ENCODE measurements at places on chromosomes 13 and 19.

DNA sequence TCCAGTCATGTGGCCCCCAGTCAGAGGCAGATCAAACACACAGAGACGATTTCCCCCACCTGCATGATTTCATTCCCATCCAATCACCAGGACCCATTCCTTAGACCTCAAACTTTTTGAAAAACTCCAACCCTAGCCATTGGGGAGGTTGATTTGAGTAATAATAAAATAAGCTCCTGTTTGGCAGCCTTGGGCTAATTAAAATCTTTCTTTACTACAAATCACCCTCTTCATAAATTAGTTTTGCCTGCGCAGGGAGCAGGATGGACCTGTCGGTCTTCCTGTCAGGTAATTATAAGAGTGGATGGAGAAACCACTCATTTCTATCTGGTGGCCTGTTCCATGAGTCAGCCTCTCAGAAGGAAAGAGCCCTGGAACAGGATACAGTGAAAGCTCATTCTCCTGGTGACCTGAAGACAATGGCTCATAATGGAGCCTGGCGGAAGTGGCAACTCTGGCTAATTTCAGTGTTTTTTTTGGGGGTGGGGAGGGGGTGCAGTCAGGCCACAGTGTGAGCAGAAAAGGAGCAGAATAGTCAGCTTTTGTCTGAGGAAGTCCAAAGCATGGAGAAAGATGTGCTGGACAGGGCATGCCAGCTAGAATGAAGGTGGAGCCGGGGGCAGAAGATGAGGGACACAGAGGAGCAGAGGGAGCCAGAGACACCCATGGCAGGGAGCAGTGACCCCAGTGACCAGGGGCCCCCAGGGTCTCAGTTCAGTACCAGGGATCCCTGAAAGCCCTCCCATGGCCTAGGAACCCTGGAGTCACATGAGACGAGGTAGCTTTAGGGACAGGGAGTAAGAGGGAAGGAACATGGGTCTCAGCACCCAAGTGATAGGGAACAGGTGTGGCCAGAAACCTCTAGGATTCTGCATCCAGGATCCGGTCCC, 31.8 kb upstream of the PSG9 start:
- DNase-seq = no peak

GRCh38 chr19:40888191-40888590, 6.2 kb upstream of the CYP2A7 start:
- DNase-seq = no peak

- DNase-seq = no peak
Observed at GRCh38 chr13:28489524-28489931, 5.4 kb downstream of the FLT1 start.

DNA sequence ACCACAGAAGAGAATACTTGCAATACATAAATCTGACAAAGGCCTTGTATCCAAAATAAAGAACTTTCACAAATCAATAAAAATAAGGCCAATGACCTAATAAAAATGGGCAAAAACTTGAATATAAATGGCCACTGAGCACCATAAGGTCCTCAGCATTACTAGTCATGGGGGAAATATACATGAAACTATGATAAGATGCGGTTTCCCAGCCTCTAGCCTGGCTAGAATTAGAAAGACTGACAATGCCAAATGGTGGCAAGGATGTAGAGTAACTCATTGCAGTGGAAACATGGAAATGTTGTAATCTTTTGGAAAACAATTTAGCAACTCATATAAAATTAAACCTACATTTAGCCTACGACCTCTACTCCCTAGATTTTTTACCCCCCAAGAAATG, 227.1 kb downstream of the GGACT start:
- DNase-seq = no peak

- no peak for DNase-seq
Observed at GRCh38 chr13:80430561-80430960, 89.6 kb upstream of the SPRY2 start.

DNA sequence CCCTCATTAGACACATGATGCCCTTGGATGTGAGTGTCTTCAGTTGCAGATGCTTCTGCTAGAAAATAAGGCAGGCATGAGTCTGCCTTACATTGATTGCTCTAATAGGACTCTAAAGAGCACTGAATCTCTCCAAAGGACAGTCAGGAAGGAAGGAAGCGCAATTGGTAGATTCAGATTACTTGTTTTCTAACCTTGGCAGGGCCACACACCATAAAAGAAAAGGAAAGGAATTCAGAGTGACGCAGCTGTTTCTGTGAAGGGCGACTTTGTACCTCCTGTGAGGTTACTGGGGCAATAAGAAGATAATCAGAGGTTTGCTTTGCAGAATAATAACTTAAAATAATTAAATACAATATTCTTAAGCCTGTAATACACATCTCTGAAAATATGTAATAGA, 48.0 kb downstream of the FRY start:
- DNase-seq = no peak

DNA sequence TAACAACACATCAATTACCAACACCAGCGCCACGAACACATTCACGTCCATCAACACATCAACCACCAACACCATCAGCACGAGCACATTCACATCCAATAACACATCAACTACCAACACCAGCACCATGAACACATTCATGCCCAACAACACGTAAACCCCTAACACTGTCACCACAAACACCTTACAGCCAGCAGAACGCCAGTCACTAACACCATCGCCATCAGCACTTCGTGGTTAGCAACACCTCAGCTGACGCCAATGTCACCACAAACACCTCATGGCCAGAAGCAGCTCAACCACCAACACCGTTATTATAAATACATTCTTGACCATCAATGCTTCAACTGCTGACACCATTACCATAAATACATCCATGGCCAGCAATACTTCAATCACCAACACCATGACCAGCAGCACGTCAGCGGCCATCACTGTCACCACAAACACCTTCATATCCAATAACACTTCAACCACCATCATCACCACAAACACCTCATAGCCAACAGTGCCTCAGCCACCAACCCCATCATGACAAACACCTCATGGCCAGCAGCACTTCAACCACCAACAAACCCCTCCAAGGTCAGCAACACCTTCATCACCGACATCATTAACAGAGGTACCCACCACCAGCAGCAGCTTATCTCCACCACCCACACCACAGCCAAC, 9.4 kb downstream of the FCER2 start:
- DNase-seq = no peak

DNA sequence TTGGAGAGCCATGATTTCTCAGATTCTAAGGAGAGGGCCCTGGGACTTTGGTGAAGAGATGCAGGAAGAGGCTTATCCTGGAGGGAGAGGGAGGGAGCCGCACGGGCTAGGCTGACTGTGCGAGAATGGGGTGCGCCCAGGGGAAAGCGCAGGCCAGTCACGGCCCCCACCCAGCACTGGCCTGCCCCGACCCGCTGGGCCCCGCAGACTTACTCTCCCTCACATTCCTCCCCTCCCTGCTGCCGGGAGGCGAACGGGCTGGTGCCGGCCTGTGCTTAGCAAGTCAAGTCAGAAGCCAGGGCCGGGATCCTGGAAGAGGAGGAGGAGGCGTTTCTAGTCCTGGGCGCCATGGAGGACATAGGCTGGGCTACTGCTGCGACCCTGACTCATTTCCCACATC, 120.0 kb downstream of the CRYL1 start:
- no peak for DNase-seq

DNA sequence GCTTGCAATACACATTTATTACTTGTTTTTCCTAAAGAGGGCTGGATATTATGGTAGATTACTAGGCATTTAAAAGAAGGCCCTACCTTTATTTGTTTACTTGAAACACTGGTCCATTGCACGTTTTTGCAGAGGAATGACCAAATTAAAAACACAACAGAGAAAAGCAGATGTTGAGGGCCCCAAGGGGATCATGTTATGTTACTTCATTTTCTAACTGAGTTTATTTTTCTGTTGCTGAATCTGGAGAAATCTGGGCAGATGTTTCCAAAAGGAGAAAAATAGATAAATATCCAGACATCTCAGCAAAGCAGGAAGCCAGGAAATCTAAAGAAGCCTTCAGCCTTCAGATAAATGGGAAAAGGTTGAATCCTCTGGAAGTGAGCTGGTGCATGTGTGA, 353.0 kb downstream of the NDFIP2 start:
- no peak for DNase-seq

DNA sequence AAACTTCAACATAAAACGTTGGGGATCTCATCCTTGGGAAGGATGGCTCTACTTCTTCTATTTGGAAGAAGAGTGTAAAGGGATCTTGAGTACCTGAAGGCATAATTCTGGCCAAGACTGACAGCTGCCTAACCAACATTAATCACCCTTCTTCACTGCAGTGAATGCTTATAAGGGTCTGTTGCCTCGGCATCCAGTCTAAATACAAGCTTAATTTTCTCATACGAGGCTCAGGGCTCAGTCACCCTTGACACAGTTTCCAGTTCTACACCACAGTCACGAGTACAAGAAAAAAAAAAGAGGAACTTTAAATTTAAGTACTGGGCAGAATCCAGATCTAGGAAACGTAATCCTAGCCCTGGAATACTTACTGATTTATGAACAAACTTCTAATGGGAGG, 9.0 kb downstream of the FPR3 start:
- no peak for DNase-seq

DNA sequence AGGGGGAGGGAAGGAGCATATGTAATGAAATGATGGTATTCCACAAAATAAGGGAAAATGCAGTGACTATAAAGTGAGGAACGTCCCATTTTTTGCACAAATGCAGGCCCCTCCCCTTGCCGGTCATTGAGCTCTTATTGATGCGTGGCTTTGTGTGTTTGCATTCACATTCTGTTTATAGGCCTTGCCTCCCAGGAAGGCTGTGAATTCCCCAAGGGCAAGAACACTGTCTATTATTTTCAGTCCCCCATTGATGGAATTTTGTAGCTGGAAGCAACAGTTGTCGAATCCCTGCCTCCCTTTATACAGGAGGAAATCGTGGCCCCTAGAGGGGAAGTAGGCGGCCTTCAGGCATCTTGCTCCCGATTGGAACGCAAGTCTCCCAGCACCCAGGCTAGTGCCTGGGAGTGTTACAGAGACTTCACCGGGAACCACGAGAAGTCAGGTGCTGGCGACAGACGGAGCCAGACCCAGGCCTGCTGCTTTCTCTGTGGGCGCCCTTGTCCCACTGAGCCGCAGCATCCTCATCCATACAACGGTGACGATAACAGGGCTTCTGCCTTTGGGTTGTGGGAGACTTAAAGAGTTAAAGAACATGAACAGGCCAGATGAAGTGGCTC, 6.9 kb downstream of the SBSN start:
- DNase-seq = no peak

GRCh38 chr19:52691737-52692136, 43.1 kb downstream of the ZNF611 start:
- DNase-seq = no peak

- DNase-seq = no peak
Observed at GRCh38 chr19:50155520-50156109, 7.5 kb downstream of the IZUMO2 start.

GRCh38 chr13:113121928-113122471, 599 bp upstream of the F10 start:
- no peak for DNase-seq

GRCh38 chr13:20519875-20520274, 5.8 kb downstream of the CRYL1 start:
- no peak for DNase-seq

GRCh38 chr19:42512743-42513304, 15.5 kb downstream of the CEACAM1 start:
- no peak for DNase-seq

- no peak for DNase-seq
Observed at GRCh38 chr13:97892717-97893116, 60.8 kb upstream of the IPO5 start.

DNA sequence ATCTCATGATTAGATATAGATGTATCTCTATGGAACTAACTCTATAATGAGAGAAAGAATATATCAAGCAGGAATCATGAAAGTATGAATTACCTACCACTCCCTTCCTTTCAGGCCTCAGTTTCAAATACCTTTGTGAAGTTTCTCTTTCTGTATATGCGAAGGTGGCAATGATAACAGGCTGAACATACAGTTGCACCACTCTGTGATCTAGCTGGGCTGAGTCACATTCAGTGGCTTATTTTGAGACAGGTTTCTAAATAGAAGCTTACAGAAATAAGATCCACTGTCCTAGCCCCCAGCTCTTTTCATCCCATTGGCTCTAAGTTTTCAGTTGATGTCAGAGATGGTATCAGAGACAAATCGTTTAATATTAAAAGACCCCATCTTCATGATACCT, 662.0 kb downstream of the SLITRK1 start:
- DNase-seq = no peak

- DNase-seq = no peak
Observed at GRCh38 chr13:103192511-103193135, 126.4 kb upstream of the SLC10A2 start.
